ENCODE measurements at places on chromosomes 7 and 10.

GRCh38 chr7:6675807-6676405, 30.8 kb downstream of the ZNF12 start:
- no peak for DNase-seq

GRCh38 chr10:79044036-79044632, 24.6 kb upstream of the ZMIZ1 start:
- DNase-seq = no peak

- no peak for DNase-seq
Measured at GRCh38 chr7:65744406-65744805, 128.5 kb upstream of the VKORC1L1 start.

- DNase-seq = no peak
Measured at GRCh38 chr10:65571011-65571570, 1354.7 kb upstream of the LRRTM3 start.

GRCh38 chr10:14971867-14972448, 12.8 kb downstream of the MEIG1 start:
- DNase-seq = no peak
